IPS-NIHi11 (cell line): ENCODE measurements at places on chromosomes 13 and 19.

DNA sequence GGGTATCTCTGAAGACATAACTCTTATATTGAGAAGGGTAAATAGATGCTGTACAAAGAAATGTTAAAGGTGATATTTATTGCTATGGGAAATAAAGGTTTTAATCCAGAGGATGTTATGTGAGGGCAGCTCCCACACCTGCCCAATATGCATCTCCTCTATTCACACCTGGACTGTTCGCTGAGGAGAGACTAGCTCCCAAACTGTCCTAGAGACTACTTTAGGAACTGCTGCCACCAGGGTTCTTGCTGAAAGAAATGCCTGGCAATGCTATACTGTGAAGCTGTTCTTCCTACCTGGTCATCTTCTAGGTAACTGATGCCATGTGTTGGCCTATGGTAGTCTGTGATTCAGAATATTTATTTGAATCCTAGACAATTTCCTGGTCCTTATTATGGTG lies 1421.5 kb upstream of the SPRY2 start:
- no peak for DNase-seq

DNA sequence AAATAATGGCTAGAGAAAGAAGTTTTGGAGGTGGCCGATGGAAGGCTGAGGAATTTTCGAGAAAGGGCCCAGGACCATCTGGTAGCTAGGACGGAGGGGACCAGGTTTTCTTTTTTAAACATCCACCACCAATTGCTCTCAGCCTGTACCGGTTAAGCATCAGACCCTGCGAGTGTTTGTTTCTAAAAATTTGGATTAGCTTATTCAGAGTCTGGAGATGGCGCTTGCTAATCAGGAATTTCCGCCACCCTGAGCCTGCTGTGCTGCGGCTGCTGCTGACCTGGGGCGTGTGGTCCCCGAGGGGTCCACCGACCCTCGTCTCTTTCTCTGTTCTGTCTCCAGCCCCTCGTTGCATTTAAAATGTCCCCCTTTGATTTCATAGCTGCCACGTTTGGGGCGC lies 2.0 kb downstream of the UHRF1 start:
- DNase-seq, result no peak

GRCh38 chr13:65353951-65354350 lies 1876.2 kb downstream of the PCDH9 start:
- no peak for DNase-seq

- DNase-seq, result no peak
Measured at GRCh38 chr13:106348075-106348840, 187.2 kb downstream of the EFNB2 start.

- no peak for DNase-seq
Measured at GRCh38 chr13:112776354-112776753, 86.5 kb downstream of the ATP11A start.

DNA sequence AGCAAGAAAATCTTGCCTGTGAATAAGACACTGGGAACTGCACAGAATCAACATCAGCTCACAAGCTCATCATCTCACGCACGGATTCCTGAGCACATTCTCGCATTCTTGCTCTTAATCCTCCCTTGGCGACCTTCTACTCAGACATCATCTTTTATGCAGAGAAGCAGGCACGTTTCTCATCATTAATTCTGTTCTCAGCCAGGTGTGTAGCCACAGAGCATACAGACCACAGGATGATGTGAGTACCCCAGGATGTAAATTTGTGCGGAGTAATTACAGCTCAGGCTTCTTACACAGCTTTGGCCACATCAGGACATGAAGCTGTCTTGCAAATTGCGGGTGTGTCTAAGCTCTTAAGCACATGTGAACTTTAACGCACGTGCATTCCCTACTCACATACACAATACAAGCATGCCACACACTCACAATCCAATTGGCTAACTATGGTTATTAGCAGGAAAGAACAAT lies 36.5 kb upstream of the SACS start:
- DNase-seq, result no peak

GRCh38 chr13:44300895-44301638 lies 72.6 kb upstream of the SERP2 start:
- DNase-seq, result no peak

DNA sequence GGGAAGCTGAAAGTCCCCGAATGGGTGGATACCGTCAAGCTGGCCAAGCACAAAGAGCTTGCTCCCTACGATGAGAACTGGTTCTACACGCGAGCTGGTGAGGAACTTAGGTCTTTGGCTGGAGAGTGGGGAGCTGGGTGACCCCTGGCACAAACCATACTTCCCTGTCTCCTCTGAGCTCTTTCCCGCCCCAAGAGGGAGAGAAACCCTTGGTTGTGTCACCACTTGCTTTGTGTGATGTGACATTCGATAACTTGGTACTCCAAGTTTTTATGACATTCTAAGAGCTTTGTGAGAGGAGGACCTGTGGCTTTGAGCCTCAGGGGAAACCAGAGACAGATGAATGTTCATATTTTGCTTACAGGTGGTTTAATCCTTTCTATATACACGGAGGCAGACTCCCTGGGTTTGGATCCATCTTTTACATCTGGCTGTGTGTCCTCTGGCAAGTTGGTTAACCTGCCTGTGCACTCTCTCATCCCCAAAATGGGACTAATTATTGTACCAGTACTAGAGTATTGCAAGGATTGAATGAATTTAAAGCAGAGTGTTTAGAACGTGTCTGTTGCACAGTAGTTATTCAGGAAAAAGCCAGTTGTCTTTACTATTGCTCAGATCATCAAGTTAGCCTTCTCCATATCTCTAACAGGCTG lies 1.2 kb downstream of the RPS19 start:
- no peak for DNase-seq

- DNase-seq, result no peak
Measured at GRCh38 chr13:92303428-92303827, 905.0 kb downstream of the GPC5 start.

DNA sequence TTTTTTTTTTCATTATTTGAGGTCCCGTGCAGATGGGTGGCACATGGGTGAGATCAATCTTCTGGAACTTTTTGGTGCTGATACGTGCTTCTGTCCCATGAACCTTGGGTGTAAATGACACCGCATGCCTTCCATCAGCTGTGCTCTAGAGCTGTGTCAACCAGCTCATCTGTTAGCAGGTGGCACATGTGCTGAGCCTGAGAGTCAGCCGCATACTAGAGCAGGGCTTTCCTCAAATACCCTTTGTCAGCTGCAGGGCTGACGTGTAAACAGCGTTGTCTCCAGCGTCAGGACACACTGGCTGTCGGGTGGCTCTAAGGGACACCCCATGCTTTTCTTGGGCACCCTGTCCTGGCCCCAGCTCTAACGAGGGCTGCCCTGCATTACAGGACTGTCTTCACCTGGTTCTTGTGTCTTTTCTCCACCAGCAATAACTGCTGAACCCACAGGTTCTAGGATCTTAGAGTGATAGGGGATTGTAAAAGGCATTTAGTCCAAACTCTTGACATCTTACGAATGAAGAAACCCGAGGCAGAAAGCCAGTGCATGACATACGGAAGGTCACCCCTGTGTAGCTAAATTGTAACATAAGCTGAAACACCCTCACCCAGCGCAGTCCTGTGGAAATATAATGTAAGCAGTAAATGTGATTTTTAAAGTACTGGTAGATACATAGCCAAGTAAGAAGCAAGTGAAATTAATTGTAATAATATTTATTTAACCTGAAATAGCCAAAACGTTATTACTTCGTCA lies 119.5 kb downstream of the LRCH1 start:
- DNase-seq, result no peak

GRCh38 chr19:16703677-16704076 lies 16.0 kb upstream of the NWD1 start:
- DNase-seq, result no peak

- DNase-seq, result no peak
Measured at GRCh38 chr19:35436477-35437405, 11.3 kb upstream of the FFAR2 start.
